ENCODE measurements at places on chromosomes 16 and 17. TPM values are rescaled to one million over a fixed set of nuclear protein-coding genes. Genes with fewer than 3 reads are reported as not detected.

The SCIMP gene
- not detected for total RNA-seq

The CMTM1 gene
- 5.0 TPM for total RNA-seq

The UMOD gene
- total RNA-seq: not detected

The CLUH gene
- 39.1 TPM for total RNA-seq

The AOC2 gene
- 6.1 TPM for total RNA-seq

DNA sequence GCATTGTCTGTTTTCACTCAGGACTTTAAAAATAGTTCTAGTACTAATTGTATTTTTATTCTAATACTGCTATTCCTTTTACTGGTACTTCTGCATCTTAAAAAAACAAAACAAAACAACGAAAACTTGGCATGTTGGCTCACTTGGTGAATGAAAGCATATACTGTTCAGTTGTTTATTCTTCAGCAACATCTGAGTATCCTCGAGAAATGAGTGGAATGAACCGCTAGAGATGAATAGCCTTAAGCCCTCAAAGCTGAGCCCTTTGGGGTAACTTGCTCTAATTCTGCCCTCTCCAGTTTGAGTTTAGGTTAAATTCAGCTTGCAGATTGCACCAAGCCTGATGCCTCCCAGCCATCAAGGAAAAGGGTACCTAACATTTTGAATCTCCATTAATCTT is 126.5 kb downstream of the WWOX start:
- H3K27ac ChIP-seq: no peak overlapping the region
- no peaks in the 10 kb centered on the region for H3K36me3 ChIP-seq
- no peak overlapping the region for H3K4me3 ChIP-seq
- DNase-seq: no peak
- no peaks in the 10 kb centered on the region for H3K27me3 ChIP-seq

DNA sequence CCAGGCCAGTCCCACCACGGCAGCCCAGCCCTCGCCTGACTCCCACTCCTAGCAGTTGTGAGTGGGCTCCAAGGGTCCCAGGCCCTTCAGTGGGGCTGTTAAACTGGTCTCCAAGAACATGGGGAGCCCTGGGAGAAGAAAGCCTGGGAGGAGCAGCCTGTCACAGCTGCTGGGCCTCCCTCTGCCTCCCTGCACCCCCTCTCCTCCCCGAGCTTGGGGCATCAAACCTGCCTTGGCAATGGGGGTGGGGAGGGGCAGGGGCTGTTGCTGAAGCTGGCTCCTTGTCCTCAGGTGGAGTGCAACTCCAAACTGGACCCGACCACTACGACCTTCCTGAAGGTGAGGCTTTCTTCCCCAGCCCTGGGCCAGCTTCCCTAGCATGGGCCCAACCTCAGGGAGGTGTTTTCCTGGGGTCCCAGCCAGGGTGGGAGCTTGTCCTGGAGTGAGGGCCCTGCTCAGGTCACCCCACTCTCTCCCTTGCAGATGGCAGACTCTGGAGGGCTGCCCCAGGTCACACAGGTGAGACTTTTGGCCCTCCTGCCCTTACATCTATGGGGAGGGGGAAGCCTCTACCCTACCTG is 6.6 kb upstream of the SETD6 start:
- no peaks in the 10 kb centered on the region for H3K36me3 ChIP-seq
- H3K4me1 ChIP-seq: peaks cover 10% of the 10 kb centered on the region
- H3K27me3 ChIP-seq: peaks cover 15% of the 10 kb centered on the region
- DNase-seq: no peak

GRCh38 chr17:49341356-49341755 is 20.7 kb downstream of the ZNF652 start:
- peaks cover 2% of the 10 kb centered on the region for H3K4me1 ChIP-seq
- H3K36me3 ChIP-seq: no peaks in the 10 kb centered on the region
- H3K27ac ChIP-seq: no peak overlapping the region
- H3K27me3 ChIP-seq: no peaks in the 10 kb centered on the region
- no peak for DNase-seq

DNA sequence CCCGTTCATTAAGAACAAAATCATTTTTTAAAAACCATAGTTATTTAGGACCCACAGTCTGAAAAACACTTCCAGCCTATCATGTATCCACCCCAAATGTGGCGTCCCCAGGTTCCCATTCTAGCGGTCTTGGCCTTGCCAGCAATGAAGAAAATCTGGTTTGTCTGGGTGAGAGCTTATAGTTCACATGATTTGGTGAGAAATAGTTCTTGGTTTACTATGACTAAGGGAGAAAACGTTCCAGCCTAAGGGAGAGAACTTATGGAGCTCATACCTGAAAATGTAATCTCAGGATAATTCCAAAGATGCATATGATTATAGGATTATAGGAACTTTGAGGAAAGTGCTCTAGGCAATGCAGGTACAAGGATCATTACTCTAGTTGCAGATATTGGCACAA is 4.8 kb downstream of the MARVELD3 start:
- H3K36me3 ChIP-seq: no peaks in the 10 kb centered on the region
- H3K4me1 ChIP-seq: no peaks in the 10 kb centered on the region
- peaks cover 3% of the 10 kb centered on the region for H3K27me3 ChIP-seq

DNA sequence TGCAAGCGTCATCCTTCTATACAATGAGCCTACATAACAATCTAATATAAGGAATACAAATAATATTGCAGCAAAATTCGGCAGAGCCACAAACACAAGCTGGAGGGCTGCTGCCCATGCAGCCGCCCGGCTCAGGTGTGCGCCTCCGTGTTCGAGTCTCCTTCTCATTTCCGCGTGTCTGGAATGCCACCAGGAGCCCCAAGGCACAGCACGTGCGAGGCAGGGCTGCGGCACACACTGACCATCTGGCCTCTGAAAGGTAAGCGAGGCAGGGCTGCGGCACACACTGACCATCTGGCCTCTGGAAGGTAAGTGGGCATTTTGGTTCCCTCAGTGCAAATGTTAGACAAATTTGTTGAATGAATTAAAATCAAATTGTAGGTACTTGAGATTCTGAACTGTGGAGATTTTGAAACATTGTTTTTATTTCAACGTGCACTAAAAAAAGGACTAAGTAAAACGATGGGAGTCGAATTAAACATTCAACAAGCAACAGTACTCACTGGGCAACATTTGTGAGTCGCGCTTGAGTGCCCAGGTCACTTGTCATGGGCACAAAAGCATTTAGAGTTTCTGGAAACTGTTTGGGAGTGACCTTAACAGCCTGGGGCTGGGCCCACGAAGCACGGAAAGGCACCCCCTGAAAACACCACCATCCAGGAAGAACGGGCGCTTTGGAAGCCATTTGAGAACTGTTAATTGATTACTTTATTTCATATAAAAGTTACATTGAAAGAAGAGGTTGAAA is 37.4 kb downstream of the ZDHHC7 start:
- H3K27ac ChIP-seq: no peak overlapping the region
- peaks cover 7% of the 10 kb centered on the region for H3K27me3 ChIP-seq
- peak; percentile 35 for DNase-seq
- peaks cover 16% of the 10 kb centered on the region for H3K4me1 ChIP-seq
- H3K36me3 ChIP-seq: no peaks in the 10 kb centered on the region
- H3K4me3 ChIP-seq: peak overlapping the region; percentile 23

DNA sequence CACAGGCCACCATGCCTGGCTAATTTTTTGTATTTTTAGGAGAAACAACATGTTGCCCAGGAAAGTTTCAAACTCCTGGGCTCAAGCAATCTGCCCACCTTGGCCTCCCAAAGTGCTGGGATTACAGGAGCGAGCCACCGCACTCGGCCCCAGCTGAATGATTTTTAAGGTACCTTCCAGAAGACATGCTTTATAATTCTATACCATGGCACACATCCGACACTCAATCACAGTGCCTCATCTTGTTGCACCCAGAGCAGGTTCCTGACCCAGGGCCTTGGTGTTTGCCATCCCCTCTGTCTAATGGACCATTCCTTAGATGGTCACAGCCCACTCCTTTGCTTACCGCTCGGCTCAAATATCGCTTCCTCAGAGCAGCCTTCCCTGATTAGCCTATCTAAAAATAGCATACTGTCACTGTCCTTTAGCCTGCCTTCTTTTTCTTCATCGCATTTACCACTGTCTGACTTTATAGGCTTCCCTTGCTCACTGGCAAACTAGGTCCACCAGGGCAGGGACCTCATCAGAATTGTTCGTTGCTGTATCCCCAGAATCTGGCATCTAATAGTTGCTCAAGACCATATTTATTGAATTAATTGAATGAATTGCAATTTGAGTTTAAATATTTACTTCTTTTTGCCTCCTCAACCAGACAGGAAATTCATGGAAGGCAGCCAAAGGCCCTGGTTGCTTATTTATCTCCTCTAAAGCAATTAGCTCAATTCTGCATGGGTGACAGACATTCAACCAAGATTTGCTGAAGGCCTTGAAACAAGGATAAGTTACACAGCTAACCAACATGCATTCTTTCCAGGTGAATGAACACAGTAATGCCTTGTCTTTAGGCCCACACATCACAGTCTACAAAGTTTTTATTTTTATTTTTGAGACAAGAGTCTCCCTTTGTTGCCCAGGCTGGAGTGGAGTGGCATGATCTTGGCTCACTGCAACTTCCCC is 6.3 kb upstream of the TENT4B start:
- no peak overlapping the region for H3K4me3 ChIP-seq
- peaks cover 7% of the 10 kb centered on the region for H3K27me3 ChIP-seq
- H3K36me3 ChIP-seq: no peaks in the 10 kb centered on the region
- no peak overlapping the region for H3K27ac ChIP-seq

DNA sequence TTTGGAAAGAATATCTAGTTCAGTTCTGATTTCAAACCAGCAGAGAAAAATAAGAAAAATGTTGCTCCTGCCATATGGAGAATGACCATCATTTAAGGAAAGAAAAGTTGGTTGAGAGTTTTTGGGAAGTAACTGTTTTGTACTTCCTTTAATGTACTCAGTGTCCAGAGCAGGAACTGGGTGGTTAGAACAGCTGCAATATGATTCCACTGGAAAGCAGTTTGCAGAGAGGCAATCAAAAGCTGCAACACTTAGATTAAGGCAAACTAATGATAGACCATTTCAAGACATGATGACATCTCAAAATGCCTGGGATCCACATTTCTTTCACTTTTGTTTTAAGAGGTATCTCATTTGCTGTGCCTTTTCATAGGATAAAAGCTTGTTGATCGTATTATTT is 313.3 kb upstream of the HSBP1 start:
- H3K36me3 ChIP-seq: peaks cover 5% of the 10 kb centered on the region
- H3K4me1 ChIP-seq: no peaks in the 10 kb centered on the region
- H3K27me3 ChIP-seq: no peaks in the 10 kb centered on the region
- no peak overlapping the region for H3K4me3 ChIP-seq

- H3K36me3 ChIP-seq: peaks cover 16% of the 10 kb centered on the region
- no peak for DNase-seq
- peaks cover 9% of the 10 kb centered on the region for H3K4me1 ChIP-seq
- H3K27ac ChIP-seq: peak overlapping the region; percentile 59
These were observed 28.6 kb downstream of the GTF3C1 start for GRCh38 chr16:27520982-27521673.

- H3K27me3 ChIP-seq: no peaks in the 10 kb centered on the region
- no peak for DNase-seq
- H3K36me3 ChIP-seq: peaks cover 6% of the 10 kb centered on the region
- H3K4me3 ChIP-seq: peak overlapping the region; percentile 16
These were observed 23.5 kb downstream of the CACNG1 start for GRCh38 chr17:67067571-67068482.
